OCI-M1 (cell line): ENCODE measurements at places on chromosomes 1 and 21.

GRCh38 chr1:83857716-83858115 is 141.2 kb downstream of the TTLL7 start:
- no peak for DNase-seq

DNA sequence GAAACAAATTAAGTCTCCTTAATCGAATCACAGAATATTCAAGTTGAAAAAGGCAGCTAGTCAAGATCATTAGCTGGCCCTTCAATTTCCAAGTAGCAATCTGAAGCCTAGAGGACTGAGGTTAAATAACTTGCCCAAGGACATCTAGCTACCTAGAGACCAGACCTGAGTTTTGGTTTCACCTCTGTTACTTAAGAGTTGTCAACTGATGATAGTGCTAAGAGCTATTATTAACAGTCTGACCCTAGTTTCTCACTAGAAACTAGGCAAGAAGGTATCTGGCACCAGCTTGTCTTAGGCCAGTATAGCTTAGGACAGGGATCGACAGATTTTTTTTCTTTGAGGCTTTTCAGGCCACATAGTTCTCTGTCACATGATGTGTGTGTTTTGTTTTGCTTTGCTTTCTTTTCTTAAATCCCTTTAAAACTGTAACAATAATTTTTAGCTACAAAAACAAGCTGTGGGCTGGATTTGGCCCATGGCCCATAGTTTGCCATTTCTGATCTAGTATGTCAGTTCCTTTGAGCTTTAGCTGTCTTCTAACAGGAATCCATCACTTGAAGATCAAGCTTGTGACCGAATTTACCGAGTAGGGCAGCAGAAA is 23.2 kb downstream of the TRIM45 start:
- DNase-seq = no peak

DNA sequence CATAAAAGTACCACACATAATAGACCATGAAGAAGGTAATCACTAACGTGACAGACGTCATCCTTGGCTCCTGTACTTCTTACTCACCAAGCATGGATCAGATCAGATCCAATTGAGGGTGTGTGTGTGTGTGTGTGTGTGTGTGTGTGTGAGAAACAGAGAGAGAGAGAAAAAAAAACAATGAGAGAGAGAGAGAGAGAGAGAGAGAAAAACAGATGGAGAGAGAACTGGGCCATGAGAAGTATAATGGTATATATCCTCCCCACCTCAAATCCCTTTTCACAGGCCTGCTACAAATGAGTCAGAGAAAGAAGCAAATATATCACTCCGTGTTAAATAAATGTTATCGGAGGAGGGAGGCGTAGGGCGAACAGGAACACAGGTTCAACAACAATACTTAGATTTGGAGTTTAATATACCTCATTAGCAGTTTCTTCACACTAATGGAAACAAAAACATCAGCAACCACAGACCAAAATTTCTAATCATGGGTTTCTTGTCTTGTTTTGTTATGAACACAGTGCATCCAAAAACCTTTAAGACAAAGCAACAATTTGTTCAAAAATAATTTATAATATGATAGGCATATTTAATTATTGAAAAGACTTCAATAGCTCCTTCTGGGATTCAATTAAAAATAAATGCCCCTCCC is 45.3 kb downstream of the TIAM1 start:
- no peak for DNase-seq

DNA sequence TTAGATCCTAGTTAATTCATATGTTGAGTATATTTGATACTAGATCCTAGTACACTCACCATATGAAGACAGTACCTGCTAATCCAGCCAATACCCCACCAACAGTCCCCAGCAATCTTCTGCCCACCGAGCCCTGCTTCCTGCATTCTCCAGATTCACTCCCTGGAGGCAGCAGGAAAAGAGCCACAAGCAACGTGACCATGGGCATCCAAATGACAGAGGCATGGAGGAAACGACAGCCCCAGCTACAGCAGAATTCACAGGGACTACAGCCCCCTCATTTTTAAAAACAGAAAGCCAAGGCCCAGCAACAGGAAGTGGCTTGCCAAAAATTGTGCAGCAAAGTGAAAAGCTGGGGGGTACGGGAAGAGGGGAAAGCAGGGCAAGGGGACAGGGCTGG is 29.3 kb downstream of the ASTN1 start:
- DNase-seq = no peak

DNA sequence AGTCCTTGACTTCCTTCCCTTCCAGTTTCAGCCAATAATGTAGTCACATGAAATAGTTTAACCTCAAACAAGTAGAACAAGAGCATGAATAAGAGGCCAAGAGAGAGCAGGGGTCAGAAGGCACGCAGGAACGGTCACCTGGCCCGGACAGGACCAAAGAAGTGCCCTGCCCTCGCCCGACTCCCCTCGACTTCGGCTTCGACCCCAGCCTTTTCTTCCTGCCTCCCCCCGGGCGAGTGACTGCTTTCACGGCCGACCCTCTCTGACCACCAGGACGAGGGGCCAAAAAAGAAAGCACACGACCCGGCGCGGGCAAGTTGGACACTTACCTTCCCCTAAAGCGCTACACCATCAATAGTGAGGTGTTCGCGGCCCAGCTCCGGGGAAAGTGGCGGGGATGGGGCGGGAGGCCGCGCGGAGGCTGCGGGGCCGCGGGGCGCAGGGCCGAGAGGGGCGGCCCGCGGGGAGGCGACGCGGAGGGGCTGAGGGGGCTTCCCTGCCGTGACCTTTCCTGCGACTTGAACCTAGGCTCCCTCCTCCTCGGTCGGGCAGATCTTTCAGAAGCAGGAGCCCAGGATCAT is 519 bp downstream of the RERE start:
- DNase-seq = peak; percentile 62

- DNase-seq = no peak
These were observed 14.6 kb upstream of the RPL5 start for GRCh38 chr1:92817137-92817697.

DNA sequence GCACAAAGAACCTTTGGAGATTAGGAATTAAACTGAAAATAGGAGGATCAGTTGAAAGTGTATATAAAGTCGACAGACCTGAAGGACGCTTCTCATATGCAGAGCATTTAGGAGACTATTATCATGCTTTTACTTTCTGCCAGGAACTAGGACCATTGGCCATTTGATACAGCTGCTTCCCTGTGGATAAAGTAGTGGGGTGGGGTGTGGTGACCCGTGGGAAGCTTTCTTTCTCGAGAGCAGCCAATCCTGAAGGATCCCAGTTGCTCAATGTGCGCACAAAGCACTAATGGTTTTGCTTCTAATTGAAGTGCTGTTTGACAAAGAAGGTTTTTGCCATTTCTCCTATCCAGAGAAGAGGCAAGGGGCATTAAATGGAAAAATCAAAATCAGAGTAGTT is 14.9 kb upstream of the CD55 start:
- DNase-seq = peak; percentile 50

DNA sequence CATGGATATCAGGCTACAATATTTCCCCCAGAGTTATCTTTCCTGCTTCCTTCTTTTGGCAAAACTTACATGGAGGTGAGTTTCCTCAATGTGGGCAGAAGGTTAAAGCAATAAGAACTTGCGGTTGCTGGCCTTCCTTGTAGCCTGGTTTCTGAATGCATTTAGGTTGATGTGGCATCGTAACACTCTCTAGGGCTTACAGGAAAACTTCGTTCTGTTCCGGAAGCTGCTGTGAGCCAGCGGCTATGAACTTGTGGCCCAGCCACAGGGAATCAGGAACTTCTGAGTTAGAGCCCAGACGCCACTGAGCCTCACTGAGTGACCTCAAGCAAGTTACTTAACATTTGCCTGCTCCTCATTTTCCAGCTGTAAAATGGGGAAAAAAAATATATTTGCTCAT is 623.4 kb upstream of the ADAMTS5 start:
- no peak for DNase-seq

DNA sequence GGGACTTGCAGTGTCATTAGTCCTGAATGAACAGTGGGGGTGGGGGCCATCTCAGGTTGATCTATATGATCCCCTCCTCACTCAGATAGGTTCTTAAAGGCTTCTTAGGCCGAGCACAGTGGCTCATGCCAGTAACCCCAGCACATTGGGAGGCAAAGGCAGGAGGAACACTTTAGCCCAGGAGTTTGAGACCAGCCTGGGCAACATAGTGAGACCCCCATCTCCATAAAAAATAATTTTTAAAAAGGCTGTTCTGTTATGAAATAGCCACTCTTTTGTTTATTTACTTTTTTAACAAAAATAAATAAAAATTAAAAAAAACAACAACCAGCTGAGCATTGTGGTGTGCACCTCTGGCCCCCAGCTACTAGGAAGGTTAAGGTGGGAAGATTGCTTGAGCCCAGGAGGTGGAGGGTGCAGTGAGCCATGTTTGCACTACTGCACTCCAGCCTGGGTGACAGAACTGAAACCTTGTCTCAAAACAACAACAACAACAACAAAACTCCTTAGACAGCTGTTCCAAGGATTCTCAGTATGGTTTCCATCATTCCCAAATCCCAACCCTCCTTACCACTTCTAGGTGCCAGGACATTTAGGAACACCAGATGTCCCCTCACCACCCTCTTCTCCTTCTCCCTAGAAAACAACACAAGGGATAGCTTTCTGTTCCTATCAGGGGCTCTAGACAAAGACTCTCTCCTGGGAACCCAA is 2.0 kb upstream of the TRAPPC3 start:
- peak; percentile 44 for DNase-seq

DNA sequence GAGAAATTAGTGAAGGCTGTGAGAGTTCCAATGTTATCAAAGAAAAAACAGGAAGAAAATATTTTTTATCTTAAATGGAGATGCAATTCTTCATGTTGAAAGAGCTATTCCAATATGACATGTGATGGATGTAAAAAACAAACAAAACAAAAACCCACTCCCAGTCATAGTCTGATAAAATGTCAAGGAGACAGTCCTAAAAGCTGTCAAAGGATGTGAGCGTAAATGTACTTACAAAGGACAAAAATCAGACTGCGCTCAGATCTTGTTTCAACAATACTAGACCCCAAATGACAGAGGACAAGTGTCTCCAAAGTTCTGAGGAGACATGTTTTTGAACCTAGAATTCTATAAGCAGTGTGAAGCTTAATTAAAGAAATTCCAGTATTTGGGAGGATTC is 265.8 kb downstream of the PLPP3 start:
- no peak for DNase-seq

DNA sequence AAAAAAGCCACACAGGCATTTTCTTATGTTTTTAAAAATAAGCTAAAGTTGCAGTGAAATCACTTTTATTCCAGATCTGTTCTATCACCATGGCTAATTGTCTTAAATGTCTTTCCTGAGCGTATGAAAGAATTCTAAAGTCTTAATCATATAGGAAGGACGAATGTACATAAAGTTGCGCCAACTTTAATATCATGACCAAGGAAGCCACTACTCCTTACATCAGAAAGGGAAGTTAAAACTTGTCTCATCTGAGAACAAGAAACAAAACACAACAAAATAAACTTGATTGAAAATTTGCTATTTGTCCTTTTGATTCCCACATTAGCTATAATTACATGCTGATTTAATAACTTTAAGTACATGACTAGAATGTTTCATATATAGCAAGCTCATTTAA is 26.5 kb downstream of the CNIH4 start:
- DNase-seq = no peak

DNA sequence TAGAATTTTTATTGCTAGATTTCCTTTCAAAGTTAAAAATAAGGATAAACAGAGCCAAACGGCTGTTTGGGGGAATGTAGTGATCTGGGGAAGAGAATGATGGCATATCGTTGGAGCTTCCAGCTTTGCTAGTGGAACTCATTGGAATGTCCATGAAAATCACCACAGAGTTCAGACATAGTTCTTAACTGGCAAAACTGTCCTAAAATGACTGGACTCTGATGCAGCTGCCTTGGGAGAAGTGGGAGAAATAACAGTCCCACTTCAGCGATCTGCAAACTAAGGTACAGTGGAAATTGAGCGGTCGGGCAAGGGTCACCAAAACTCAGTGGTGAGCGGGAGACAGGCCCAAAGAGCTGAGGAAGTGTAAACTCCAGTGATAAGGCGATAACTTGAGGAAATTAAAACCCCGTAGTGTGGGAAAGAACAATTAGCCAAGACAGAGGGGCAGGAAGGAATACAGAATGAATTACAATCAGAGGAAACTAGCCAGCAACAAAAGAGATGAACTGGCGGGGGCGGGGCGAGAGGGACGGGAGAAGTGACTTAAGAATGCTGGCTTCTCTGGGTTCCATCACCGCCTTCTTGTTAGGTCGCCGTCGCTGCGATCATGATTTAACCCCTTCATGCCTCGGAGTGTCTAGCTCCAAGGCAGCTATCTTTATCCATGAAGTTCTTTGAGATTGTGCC is 89.8 kb upstream of the ARHGAP29 start:
- no peak for DNase-seq

GRCh38 chr1:184854036-184854435 is 99.4 kb upstream of the EDEM3 start:
- DNase-seq = no peak

DNA sequence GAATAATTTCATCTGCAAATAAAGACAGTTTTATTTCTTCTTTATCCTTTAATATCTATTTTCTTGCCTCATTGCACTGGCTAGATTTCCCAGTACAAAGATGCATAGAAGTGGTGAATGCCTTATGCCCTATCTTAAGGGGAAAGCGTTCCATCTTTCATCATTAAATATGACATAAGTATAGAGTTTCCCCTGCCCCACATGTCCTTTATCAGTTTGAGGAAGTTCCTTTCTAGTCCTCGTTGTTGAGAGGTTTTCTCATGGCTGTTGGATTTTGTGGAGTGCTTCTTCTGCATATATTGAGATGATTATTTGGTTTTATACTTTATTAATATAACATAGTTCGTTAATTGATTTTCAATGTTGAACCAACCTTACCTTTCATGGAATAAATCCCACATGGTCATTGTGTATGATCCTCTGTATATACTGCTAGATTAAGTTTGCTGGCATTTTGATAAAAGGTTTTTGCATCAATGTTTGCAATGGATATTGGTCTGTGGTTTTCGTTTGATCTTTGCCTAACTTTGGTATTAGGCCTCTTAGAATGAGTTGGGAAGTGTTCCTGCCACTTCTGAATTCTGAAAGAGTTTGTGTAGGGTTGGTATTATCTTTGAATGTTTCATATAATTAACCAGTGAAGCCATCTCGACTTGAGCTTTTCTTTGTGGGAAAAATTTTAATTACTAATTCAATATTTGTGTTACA is 15.6 kb downstream of the PRKACB start:
- peak; percentile 92 for DNase-seq
